GM23248 (cell line): ENCODE measurements at places on chromosomes 6 and 20. TPM values are rescaled to one million over a fixed set of nuclear protein-coding genes. Genes with fewer than 3 reads are reported as not detected.

DNA sequence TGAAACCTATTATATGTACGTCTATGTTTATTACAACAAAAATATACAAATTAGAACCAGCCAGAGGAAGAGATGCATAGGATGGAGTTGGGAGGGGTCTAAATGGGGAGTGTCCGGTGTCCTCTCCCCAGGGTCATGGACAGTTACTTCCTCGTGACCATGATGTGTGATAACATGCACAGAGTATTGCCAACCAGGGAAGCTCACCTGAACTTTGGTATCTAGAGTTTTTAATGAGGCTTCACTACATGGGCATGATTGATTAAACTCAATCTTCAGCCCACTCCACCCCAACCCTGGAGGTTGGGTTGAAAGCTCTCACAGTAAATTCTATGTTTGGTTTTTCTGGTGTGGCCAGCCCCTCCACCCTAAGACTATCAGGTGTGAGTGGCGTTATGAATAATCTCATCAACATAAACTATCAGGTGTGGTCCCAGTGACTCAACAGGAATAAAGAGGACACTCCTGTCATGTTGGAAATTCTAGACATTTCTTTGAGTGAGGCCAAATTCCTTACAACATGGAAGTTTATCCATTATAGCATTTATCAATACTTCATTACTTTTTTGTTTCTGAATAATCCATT lies 36.4 kb upstream of the FKBP1A start:
- DNase-seq = no peak

- no peak for DNase-seq
These were observed 14.7 kb upstream of the PTGIS start for GRCh38 chr20:49582413-49583334.

DNA sequence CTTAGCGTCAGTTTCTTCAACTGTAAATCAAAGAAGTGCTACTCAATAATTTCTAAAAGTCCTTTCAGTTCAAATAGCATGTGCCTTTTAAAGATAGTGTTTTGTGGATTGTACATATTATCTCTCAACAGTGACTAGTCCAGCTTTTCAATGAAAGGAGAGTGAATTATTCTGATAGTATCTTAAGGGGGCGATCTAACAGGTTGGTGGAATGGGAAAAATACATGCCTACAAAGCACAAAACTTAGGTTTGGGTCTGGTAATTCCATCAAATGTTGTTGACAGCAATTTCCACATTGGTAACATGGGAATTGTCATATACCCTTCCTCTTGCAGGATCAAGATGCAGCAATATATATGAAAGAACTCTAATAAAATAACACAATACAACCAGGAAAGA lies 50.1 kb upstream of the HDGFL1 start:
- DNase-seq = no peak

GRCh38 chr6:34672657-34673043 lies 23.9 kb downstream of the ILRUN start:
- DNase-seq = no peak

Gene TRIM15
- not detected in 2 replicates for total RNA-seq

Gene HLA-DRA
- total RNA-seq = 0.89 TPM in 1 of 2 replicates, not detected in the other

Gene PPP1R16B
- not detected in 2 replicates for total RNA-seq

Gene DBNDD2
- 5.1 and 5.7 TPM in 2 replicates for total RNA-seq

Gene ANKEF1
- 0.22 and 0.76 TPM in 2 replicates for total RNA-seq
